Keratinocyte (primary cell): ENCODE measurements at places on chromosomes 5 and 9.

DNA sequence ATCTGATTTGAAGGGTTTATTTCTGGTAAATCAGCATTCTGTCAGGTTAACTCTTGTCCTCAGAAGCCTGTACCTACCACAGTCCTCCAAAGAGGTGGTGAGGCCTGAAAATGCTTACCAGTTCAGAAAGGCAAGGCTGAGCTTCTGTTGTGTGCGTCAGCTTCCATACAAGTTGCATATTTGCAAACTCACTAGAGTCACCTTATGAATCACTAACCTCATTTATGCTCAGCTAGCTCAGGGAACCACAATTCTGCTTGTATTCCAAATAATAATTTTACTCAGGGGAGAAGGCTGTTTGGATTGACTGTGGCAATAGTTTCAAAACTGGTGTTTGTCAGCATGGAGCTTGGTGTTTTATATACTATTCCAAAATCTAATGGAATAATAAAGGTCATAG lies 355.1 kb upstream of the RFX3 start:
- no peak for DNase-seq

GRCh38 chr5:34977934-34978613 lies 48.7 kb downstream of the DNAJC21 start:
- DNase-seq = no peak

DNA sequence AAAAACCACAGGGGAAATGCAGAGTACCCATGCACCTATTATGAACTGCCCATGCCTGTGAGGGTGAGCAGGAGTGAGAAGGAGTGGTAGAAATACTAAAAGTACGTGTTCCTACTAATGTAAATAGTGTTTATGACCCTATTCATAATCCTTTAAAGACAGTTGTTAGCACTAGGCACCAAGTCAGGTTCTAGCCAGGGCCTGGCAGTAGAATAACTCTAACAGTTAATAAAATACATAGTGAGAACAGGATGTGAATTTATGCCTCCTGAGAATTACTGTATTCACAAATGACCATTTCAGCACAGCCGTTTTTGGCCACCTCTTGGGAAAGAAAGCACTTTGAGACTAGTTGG lies 103.2 kb upstream of the TARS1 start:
- no peak for DNase-seq

DNA sequence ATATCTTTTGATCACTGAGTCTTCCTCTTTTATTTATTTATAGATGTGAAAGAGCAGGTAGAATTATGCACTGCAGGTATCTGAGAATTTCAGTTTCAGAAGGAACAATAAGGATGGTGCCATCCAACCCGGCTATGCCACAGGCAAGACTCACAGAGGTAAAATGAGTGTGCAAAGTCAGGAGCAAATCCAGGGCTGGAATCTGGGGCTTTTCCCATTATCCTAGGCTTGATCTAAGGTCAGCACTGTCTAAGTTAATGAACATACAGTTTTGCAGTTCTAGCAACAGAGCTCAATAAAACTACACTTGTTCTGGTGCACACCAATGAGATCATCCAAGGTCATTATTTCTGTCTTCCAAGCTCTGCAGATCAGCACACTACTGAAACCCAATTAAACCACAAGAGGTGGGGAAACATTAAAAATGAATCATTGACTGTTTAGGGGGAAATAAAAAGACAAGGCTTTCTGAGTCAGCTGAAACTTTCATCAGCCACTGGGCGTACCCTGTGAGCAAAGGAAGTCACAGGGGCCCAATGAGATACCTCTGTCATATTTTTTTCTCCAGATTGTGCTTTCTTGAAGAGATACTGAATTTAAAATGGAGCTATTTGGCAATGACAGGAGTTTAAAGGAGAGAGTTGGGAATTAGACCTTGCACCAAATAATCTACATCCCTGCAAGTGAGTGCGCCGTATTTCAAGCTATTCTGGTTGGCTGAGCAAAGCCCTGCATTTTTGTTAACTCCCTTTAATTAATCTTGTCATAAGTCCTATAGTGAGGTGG lies 662.2 kb upstream of the ZNF608 start:
- DNase-seq = peak; percentile 73

- DNase-seq = no peak
Observed at GRCh38 chr9:80040457-80040856, 468.7 kb downstream of the TLE4 start.

- no peak for DNase-seq
Observed at GRCh38 chr5:135635451-135635850, 56.7 kb upstream of the CXCL14 start.

DNA sequence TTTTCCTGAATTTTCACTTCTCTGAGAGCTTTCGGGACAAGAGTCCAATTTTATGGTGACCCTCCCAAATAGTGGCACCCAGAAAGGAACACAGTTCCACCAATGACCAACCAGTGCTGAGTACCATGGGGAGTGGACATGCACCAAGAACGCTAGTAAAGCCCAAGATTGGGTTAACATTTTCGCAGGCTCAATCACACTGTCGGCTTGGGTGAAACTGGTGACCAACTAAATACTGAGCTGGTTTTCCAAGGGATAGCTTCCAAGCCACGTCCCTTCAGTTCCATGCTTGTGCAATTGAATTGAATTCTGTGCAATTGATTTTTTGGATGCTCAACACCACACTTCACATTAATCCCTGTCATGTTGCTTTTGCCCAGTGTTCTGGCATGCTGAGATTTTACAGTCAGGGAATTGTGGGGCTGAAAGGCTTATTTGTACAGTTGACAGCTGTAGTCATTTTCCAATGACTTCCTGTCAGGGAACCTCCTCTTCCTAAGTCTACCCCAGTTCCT lies 37.6 kb upstream of the TRMT10B start:
- DNase-seq = no peak

- DNase-seq = no peak
Observed at GRCh38 chr5:3511934-3512333, 83.7 kb upstream of the IRX1 start.

DNA sequence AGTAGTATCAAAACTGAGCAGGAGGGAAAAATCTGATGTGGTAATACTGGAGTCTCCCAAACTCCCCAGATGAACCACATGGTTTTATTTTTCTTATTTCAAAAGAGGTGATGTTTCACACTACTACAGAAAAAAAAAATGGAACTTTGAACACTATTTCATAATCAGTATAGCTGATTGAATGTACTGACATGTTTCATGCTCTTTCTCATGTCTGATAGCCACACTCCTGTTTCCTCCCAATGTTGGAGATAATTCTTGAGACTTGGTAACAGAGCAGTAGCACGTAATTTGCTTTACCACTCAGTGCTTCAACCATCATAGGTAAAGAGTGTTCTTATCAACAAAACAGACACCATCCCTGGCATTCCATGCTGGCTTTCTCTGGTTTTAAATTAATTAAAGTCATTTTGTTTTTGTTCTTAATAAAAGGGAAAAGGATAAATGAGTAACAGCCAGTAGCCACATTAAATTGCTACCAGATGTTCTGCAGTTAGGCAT lies 85.2 kb downstream of the MUSK start:
- DNase-seq = no peak

- no peak for DNase-seq
Observed at GRCh38 chr9:131278702-131279111, 2.4 kb upstream of the FAM78A start.
